HT-29 (cell line): ENCODE measurements at places on chromosomes 12 and 14. TPM values are rescaled to one million over a fixed set of nuclear protein-coding genes. Genes with fewer than 3 reads are reported as not detected.

The PTGDR gene
- not detected in 2 replicates for total RNA-seq

DNA sequence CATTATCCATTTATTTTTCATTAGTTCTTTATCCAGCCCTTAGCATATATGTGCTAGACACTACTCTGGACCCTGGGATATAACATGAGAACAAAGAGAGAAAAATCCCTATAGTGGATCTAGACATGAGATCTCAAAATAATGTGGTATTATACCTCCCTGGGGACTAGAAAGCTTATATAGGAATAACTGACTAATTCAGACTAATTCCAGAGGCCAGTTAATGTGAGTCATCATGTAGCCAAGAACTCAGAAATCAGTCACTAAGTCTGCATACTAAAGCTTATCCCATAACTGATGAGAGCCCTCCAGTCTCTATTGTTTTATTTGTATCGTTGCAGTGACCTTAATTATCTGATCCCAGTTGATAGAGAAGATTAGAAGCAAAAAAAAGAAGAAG lies 267.1 kb upstream of the RGS6 start:
- DNase-seq = no peak

GRCh38 chr12:65968359-65968758 lies 144.1 kb downstream of the HMGA2 start:
- no peak for DNase-seq

- DNase-seq = no peak
These were observed 6.0 kb downstream of the INSM2 start for GRCh38 chr14:35539969-35540368.

GRCh38 chr14:37985826-37986470 lies 221.8 kb upstream of the SSTR1 start:
- DNase-seq = peak; percentile 54

- peak; percentile 69 for DNase-seq
These were observed 3.0 kb upstream of the RBMS2 start for GRCh38 chr12:56518570-56518969.

DNA sequence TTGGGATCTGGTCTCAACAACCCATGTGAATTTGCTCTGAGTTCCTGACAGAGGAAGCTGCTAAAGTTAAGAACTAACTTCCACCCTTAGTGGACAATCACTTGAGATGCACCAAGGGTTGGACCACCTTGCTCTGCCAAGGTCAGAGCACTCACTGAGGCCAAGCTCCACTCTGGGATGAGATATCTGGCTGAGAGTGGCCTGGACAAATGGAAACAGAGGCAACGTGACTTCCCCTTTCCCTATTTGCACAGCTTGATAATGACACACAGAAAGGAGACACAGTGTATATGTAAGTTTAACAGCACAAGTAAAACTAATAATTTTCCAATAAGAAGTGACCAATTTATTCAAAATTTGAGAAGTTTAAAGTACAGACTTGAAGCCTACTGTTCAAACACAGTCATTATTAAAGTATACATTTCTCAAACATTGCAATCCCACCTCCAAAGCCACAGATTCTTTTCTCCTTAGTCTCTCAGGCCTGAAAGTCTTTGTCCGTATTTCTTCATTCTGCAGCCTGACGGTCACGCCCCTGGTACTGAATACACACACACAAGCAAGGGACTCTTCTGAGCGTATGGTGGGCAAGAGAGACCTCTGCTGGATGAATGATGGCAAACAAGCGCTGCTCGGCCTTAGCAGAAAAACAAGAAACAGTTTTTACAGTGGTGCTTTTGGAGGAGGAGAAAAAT lies 28.6 kb downstream of the TMEM30B start:
- peak; percentile 79 for DNase-seq

GRCh38 chr12:127723251-127723650 lies 543.7 kb upstream of the TMEM132C start:
- DNase-seq = no peak
